ENCODE measurements at places on chromosomes 2 and 18.

DNA sequence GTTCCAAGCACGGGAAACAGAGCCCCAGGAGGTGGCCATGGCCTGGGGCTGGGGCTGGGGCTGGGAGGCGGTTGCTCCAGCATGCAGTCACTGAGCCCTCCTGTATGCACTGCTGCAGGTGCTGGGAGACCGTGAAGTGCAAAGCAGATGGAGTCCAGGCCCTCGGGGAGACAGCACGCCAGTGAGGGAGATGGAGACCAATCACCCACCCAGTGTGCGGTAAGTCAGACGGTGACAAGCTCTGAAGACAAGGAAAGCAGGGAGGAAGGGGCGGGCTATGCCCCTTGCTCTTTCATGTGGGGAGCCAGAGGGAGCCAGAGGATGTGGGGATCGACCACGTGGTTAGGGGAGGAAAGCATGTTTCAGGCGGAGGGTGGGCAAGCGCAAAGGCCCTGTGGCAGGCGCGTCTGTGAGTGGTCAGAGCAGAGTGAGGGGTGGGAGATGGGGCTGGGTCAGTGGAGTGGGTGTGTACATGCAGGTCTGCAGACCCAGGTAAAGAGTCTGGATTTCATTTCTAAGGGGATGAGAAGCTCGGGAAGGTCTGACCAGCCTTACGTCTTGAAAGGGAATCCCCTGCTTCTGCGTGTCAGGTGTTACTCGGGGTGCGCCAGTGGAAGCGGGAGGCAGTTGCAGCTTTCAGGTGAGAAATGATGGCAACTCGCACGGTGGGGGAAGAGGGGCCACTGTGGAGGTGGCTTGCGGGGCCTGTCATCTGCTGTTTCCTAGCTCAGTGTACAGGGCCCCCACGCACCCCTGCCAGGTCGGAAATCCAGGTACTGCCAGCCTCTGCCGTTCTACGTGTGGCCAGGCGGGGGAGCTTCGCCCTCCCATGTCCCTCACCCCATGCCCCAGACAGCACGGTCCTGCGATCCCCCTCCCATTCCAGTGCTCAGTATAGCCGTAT, 19.4 kb downstream of the RRM2 start:
- no peak for DNase-seq

- DNase-seq: no peak
These were observed 31.0 kb downstream of the ABCA12 start for GRCh38 chr2:215107216-215108056.

DNA sequence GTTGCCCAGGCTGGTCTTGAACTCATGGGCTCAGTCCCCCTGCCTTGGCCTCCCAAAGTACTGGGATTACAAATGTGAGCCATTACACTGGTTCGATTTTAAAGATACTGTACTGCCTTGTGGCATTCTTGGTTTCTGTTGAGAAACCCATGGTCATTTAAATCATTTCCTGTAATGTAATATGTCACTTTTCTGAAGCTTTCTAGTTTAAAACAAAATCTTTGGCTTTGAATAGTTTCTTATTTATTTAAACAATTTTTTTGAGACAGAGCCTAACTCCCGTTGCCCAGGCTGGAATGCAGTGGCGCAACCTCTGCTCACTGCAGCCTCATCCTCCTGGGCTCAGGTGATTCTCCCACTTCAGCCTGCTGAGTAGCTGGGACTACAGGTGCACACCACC, 8.9 kb downstream of the ZNF512 start:
- no peak for DNase-seq

- no peak for DNase-seq
These were observed 3.0 kb downstream of the BUB1 start for GRCh38 chr2:110674620-110675555.

- no peak for DNase-seq
These were observed 113.5 kb upstream of the ETAA1 start for GRCh38 chr2:67283641-67284040.

DNA sequence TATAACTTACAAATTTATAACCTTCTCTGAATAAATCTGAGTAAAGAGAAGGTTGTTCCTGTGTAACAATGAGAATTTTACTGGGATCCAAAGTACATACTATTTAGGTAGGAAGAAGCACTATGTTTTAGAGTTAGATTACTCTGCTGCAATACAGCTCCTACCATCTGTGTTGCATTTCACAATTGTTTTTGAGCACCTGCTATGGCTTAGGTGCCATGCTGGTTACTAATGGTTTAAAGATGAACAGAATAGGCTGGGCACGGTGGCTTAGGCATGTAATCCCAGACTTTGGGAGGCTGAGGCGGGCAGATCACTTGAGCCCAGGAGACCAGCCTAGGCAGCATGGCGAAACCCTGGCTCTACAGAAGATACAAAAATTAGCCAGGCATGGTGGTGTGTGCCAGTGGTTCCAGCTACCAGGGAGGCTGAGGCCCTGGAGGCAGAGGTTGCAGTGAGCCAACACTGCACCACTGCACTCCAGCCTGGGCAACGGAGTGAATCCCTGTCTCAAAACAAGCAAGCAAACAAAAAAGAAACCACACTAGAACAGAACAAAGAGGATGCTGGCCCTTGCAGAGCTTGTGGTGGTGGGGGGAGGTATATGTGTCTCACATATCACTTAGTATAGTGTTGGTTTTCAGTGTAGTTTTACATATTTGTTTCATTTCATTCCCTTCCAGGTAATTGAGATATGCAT, 56.7 kb downstream of the SPTBN1 start:
- DNase-seq: no peak

- DNase-seq: no peak
These were observed 31.9 kb upstream of the EFR3B start for GRCh38 chr2:25009954-25010353.

GRCh38 chr2:191272064-191272463, 26.9 kb downstream of the MYO1B start:
- DNase-seq: no peak

GRCh38 chr2:42459296-42459695, 34.5 kb downstream of the KCNG3 start:
- no peak for DNase-seq

DNA sequence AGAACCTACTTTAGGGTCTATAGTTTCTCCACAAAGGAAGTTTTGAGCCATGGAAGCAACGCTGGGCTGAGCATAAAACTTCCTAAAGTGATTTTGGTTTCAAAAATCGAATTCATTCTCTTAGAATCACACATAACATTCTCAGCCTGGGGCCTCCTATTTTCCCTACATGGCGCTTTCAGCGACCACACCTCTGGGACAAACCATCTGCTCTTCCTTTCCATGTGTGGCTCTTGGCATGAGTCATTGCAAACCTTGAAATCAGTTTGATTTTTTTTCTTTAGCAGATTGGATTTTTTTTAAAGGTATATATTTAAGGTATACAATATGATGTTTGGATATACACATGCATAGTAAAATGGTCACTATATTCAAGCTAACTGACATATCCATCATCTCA, 72.5 kb upstream of the APCDD1 start:
- DNase-seq: no peak

DNA sequence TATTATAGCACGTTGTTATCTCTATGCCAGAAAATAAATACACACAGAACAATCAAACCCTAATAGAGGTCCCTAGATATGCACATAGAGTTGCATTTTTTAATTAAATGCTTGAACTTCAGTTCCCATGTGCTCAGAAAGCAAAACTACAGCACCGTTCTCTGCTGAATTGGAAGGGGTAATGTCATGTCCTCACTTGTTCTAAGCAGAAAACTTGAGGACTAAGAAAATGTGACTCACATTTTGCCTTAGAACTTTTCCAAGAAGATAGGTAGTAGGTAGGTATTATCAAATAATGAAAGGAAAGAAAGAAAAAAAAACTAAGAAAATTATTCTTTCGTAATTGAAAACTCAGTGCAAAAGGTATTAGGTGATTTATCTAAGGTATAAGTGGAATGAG, 607.3 kb downstream of the ERBB4 start:
- no peak for DNase-seq

GRCh38 chr18:48986851-48987761, 36.3 kb upstream of the SMAD7 start:
- no peak for DNase-seq

GRCh38 chr2:36193680-36194079, 161.9 kb upstream of the CRIM1 start:
- no peak for DNase-seq

DNA sequence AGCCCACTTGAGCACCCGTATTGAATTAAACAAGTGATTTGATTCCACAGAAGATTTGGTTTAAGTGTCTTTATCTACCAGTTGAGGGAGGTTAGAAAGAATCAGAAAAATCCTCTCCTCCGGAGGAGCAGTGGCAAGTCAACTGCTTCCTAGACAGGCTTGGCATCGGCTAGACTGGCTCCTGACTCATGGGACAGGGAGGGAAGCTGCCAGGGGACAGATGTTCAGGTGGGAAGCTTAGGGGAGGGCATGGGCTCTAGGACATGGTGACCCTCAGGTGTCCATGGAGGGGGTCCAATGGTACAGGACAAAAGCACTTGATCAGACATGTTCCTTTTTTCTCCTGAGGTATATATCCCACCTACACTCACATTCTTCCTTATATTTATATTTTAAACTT, 119.3 kb upstream of the IL1R2 start:
- DNase-seq: no peak

DNA sequence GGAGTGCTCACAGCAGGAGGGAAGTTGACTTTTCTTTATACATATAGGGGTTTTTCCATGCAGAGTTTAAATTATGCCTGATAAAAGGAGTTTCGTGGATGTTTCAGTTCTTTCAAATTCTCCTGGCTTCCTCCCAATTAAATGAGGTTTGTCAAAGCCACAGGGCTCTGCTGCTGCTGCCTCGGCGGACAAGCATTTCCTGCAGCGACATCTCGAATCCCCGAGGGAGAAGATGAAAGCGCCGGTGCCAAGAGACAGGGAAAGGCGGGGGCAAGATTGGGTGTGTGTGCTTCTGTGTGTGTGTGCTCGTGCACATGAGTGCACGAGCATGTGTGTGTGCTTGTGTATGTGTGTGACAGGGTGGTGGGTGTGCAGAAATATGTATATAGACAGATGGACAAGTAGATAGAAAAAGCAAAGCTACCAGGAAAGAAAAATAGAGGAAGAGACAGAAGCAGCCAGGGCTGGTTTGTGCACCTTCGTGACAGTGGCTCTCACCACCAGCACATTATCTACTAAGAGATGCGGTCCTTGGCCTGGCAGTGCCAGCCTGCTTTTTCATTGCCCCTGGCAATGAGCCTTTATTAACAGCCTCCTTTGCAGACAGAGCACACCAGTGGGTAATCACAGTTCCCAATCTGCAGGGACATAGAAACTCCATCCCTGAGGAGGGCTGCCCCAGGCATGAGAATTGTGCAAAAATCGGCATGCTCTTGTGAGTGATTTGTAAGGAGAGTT, 76.2 kb downstream of the CDK15 start:
- DNase-seq: no peak

GRCh38 chr2:127575185-127575765, 39.8 kb downstream of the MYO7B start:
- no peak for DNase-seq

DNA sequence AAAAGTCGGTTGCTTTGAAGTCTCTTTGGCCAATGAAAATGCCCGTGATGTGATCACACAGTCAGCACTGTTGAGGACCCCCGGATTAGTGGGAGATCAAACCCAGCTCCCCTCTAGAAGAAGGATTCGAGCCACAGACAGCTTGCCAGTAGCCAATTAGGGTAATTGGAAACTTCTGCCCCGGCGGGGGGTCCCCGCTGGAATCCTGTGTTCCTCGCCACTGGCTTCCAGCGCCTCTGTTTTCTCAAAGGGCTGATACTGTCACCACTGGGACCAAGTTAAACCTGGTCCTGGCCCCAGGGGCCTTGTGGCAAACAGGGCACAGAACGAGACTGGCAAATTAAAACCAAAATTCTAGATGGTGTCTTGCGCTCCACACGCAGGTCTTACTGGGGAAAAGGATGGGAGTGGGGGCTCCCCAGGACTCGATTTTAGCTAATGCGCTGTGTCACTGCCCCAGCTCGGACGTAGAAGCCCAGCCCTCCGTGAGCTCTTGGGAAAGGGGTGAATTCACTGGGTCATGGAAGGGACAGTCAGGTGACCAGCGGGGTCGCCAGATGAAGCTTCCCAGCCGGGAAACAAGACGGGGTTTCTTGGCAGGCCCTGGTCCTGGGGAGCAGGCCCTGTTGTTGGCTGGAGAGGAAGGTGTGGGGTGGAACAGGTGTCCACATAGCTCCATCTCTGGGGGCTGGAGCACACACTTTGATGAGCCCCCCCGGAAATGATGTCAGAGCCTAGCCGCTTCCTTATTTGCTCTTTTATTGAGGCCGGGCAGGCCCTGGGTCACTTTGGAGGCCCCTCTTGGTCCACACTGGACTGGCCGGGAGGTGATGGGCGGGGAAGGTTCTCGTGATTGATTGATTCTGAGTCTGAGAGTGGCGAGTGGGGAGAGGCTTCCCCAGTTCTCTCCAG, 90.2 kb downstream of the SMAD7 start:
- DNase-seq: no peak

- no peak for DNase-seq
These were observed 275.3 kb upstream of the HDAC4 start for GRCh38 chr2:239675826-239676715.

GRCh38 chr2:54579061-54579681, 123.0 kb downstream of the SPTBN1 start:
- DNase-seq: no peak

- DNase-seq: no peak
These were observed 1.2 kb downstream of the ST3GAL5 start for GRCh38 chr2:85887566-85888019.

- DNase-seq: no peak
These were observed 48.8 kb downstream of the ACVR1 start for GRCh38 chr2:157827377-157827776.

DNA sequence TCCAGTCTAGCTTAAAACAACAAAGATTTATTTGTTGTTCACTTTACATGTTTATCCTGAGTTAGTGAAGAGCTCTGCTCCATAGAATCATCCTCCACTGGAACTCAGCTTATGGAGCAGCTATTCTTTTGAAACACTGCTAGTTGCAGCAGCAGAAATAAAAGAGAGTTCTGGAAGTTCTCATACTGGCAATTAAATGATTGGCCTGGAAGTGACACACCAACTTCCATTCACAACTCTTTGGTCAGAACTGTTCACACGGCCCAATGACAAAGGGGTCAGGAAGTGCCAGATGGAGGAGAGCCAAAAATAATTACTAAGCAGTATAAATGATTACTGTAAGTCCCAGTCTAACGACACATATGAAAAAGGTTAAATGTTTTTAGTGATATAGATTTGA, 39.1 kb downstream of the FBXO11 start:
- no peak for DNase-seq
